ENCODE measurements at places on chromosomes 7 and 10.

GRCh38 chr10:82321724-82322123, 446.7 kb downstream of the NRG3 start:
- no peak for DNase-seq

DNA sequence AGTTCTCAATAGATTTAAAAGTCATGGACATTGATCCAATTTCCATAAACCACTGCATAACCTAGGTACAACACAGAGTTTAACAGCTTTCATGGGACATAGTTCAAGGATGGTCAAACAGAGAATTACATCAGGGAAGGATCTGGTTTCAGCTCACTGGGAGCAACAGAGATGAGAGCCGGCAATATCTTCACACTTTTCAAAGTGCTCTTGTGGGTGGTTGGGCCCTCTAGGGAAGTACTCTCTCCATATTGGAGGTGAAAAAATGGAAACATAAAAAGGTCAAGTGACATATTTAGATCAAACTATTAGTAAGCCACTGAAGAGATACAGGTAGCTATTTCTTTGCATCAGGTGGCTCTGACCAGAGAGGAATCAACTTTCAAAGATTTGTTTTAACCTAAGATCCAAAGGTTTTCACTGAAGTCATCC, 61.8 kb upstream of the LRRN3 start:
- no peak for DNase-seq

DNA sequence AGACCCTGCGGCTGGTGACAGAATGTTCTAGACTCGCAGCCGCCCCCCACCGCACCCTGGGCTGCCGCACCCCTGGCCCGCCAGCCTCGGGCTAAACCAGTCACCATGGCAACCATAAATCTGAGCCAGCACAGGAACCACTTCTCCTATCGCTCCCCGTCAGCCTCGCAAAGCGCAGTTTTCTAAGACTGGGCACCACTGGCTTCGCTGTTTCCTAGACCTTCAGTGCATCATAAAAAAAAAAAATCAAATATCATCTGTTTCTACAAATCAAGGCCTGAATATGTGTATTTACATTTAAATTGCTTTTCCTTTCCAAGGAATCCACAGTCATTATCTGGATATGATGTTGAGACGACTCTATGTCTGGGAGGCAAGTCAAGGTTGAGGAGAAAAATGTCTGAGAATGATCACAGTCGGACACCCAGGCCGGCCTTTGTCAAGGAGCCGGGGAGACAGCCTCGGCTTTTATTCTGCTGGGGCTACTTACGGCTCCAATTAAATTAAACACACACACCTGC, 99.9 kb downstream of the PTPRN2 start:
- DNase-seq: no peak

DNA sequence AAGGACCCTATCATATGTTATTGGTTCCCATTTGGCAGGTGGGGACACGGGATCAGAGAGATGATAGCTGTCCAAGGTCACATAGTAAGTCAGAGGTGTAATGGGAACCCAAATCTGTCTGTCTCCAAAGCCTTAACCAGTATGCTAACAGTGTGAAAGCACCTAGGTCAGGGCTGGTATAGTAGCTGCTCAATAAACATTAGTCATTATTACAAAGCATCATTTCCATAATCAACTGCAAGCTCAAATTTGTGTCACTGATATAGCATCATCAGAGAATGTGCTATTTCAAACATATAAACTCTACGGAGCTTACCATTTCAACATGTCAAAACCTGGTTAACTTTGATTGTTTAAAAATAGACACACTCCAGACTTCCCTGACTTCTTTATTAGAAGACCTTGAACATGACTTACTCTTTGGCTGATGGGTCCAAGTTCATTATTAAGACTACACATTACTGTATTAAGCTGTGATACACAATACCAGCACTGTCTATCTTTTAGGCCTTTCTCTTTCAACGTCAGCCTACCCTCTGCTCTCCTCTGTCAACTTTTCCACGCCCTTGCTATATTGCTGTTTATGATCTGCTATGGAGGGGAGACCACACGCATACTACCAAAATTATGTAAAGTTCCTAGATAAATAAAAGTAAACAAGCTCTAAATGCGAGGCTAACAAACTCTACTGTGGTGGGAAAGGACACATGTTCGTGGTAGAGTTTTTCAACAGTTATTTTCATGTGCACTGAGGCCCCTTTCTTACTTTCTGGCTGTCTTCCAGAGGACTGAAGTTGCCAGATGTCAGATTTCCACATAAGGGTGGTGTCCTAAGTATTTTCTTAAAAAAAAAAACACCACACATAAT, 33.6 kb downstream of the DNMBP start:
- DNase-seq: no peak
